ENCODE measurements at places on chromosomes 4 and X. TPM values are rescaled to one million over a fixed set of nuclear protein-coding genes. Genes with fewer than 3 reads are reported as not detected.

DNA sequence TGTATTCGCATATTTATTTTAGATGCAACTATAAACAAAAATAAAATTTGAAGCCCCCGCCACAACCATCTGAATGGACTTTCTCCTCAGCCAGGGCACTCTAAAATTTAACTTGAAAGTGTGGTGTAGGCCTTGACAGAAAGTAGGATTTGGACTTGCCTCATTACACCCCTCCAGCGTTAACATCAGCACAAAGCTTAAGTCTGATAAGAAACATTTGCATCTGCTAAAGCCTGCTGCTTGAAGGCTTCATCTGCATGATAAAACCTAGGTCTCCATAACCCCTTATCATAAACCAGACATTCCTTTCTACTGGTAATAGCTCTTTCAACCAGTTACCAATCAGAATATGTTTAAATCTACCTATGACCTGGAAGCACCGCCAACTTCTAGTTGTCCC is 1046.5 kb downstream of the FAT4 start:
- DNase-seq, result no peak

DNA sequence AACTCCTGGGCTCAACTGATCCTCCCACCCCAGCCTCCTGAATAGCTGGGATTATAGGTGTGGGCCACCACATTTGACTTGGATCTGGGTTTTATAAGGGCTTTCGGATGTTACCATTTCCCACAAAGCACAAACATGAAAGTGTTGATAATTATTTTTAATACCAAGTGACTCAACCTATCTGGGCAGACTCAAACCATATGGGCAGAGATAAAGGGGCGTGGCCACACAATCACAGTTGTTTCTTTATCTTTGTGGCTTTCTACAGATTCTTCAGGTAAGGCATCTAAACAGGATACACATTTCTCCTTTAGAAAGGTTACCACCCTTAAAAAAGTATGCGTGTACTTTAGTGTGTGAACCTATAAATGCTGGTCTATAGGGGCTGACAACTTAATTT is 122.5 kb downstream of the ZNF827 start:
- no peak for DNase-seq

GRCh38 chr4:70687392-70687791 is 940 bp upstream of the UTP3 start:
- DNase-seq, result peak; percentile 13

The ADH1C gene
- total RNA-seq, result not detected

The ATP1B4 gene
- total RNA-seq, result not detected

GRCh38 chrX:45879512-45879911 is 665.7 kb downstream of the ZNF674 start:
- no peak for DNase-seq

The GRPR gene
- total RNA-seq, result 0.27 TPM

The EGF gene
- total RNA-seq, result 1.1 TPM

The PDZD4 gene
- total RNA-seq, result under 0.01 TPM

The ADGRG2 gene
- not detected for total RNA-seq

GRCh38 chr4:173777921-173778320 is 247.9 kb upstream of the HAND2 start:
- DNase-seq, result no peak

DNA sequence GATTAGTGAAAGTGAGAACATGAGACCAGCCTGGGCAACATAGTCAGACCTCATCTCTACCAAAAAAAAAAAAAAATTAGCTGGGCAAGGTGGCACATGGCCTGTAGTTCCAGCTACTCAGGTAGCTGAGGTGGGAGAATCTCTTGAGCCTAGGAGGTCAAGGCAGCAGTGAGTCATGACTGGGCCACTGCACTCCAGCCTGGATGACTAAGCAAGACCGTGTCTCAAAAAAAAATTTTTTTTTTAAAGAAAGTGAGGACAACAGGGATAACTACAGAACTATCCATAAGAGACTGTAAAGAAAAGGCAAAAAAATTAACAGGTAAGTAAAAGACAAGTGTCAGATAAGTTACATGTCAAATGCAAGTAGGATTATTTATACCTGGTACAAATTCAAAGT is 13.5 kb upstream of the SPP1 start:
- no peak for DNase-seq

DNA sequence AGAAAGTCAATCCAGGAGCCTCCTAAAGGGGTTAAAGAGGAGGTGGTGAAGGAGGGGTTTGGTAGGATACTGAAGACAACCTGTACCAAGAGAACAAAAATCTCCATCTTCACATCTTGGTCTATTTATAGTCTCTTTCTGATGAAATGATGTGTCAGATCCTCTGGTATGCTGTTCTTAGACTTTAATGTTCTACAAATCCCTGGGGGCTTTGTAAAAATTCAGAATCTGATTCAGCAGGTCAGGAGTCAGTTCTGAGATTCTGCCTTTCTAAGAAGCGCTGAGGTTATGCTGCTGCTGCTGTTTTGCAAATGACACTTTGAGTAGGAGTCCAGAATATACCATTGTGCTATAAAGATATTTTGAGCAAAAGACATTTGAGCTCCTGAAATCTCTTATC is 172.9 kb upstream of the GLRA2 start:
- DNase-seq, result no peak

GRCh38 chrX:71953391-71953790 is 42.7 kb downstream of the NHSL2 start:
- DNase-seq, result no peak

GRCh38 chr4:130043732-130044160 is 947.8 kb downstream of the C4orf33 start:
- DNase-seq, result no peak

The AFM gene
- not detected for total RNA-seq
